ENCODE measurements at places on chromosomes 1 and 21.

- peak; percentile 92 for DNase-seq
These were observed 5.2 kb upstream of the PLA2G2D start for GRCh38 chr1:20124456-20125057.

DNA sequence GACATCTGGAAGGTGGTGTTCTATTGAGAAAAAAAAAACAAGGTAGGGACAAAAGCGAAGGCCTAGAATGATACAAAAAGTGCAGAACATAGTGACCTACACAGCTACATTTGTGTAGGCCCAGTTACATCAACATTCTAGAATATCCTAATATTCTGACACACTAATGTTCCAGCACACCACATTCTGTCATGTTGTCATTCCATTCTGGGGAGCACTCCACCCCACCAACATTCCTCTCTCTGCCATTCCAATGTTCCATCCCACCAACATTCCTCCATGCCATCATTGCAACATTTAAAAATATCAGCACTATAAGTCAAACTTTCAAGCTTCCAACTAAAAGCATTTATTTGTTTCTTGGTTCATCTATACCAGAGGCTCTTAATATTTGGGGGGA is 28.5 kb downstream of the COA7 start:
- DNase-seq = no peak

GRCh38 chr1:207308451-207309190 is 12.9 kb upstream of the CD55 start:
- DNase-seq = no peak

DNA sequence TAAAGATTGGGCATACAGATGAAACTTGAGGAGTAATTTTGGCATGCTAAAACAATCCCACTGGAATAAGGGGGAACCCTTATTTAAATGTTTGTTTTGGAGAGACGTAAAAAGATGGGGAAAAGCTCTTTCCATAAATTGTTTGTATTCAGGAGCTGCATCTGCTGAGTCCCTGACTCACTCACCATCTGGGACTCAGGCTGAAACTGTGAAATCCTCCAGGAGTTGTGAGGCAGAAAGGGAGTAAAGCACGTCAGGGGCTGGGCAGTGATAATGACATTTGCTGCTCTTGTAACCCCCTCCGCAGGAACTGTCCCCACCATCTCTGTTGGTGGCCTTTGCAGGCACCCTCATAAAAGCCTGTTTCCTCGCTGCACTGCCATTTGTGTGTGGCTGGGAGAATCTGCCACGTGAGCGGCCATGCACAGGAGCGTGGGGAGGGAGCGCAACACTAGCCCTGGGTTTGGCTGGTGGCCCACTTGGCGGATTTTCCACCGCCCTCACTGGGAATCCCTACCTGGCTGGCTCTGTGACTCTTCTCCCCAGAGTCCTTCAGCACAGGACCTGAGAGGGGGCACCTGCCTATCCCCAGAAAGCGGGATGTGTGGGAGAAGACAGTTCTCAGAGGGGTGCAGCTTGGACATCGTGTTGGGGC is 45.3 kb downstream of the ZSCAN20 start:
- peak; percentile 15 for DNase-seq

DNA sequence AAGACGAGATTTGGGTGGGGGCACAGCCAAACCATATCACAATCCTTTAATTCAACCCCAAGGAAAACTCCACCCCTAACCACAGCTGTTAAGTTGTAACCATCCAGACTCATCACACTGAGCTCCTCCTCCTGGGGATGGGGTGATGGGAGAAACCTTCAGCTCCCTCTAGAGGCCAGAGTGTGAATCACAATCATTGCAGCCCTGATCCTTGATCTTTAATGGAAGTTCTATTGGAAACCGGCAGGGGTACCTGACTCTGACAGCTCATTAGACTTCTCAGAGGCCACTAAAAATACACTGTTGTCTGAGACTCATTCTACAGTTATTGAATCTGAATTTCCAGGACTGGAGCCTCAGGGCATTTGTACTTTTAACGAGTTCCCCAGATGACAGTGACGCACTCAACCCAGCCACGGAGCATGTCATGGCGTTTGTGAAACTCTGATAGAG is 127.2 kb downstream of the IGSF21 start:
- peak; percentile 66 for DNase-seq

GRCh38 chr1:119001181-119002027 is 13.3 kb upstream of the TBX15 start:
- no peak for DNase-seq

GRCh38 chr1:153567621-153568366 is 2.1 kb upstream of the S100A2 start:
- peak; percentile 75 for DNase-seq

- DNase-seq = no peak
These were observed 120.6 kb downstream of the TRIM33 start for GRCh38 chr1:114390361-114390760.

GRCh38 chr1:5768014-5768413 is 224.2 kb downstream of the NPHP4 start:
- DNase-seq = no peak

DNA sequence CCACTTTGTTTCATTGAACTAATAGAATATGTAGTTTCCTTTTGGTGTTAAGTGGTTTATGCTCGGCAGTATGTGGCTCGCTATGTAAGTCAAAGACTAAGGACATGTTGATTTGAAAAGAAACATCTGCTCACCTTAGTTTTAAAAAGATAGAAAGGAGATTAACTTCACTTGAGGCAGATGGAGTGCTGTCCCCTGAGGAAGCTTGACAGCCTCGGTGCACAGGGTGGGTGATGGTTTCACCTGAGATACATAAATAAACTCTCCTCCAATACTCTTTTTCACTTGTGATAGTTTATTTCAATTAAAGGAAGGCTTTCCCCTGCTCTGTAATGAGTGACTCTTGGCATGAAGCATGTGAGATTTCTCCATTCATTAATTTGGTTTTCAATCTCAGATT is 70.8 kb upstream of the FMN2 start:
- DNase-seq = no peak

- no peak for DNase-seq
These were observed at the start of gene TSPAN2 for GRCh38 chr1:115089420-115090185. TSPAN2 (minus strand) TSS chr1:115089503; CDS start chr1:115089432, 71 bp downstream.

- no peak for DNase-seq
These were observed 65.4 kb downstream of the PBX1 start for GRCh38 chr1:164624400-164624799.

DNA sequence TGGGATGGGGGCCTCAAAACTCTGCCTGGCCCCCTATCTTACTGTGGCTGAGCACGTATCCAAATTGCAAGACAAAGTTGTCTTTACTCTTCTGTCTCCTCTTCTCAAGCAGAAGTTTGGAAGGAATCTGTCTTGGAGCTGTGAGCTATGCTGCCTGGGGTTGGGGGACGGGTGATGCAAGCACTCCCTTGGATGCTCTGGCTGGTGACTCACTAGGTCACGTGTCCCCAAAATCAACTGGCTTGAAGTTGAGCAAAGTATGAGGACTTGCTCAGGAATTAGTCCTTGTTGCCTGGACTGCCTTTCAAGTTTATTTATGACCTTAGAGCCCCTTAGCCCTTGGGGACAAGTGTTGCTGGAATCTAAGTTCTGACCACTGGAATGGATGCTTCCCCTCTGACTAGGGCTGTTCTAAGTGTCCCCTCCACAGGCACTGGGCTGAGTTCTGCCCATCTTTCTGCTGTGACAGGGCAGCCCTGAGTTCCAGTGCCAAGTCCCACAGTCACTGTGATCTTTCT is 269.5 kb downstream of the HHAT start:
- peak; percentile 93 for DNase-seq

GRCh38 chr21:33458861-33459260 is 20.9 kb downstream of the TMEM50B start:
- no peak for DNase-seq

DNA sequence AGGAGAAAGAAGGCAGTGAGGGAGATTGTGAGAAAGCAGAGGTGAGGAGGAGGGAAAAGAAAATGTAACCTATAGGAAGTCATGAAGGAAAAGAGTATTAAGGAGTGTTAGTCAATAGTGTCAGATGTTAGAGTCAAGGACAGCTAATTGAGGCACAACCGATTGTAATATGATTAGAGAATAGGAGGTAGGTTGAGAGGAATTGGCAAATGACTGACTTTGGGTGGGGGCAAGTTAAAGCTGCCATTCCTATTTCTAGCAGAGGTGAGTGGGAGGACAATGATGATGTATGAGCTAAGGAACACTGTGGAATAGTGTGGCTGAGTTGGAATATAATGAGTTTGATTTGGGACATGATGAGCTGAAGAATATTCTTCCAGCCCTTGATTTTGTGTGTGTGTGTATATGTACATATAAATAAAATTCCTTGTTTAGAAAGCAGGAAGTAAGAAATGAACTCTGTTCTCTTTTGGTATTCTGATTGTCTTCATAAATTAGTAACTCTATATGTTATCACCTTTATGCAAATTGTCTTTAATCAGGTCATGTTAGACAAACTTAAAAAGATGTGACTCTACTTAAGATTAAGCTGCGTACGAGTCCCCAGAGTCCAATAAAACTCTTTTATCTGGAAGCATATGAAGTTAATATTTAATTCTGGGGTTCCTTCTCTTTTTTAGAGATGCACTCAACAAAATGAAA is 98.4 kb downstream of the FNBP1L start:
- DNase-seq = no peak

DNA sequence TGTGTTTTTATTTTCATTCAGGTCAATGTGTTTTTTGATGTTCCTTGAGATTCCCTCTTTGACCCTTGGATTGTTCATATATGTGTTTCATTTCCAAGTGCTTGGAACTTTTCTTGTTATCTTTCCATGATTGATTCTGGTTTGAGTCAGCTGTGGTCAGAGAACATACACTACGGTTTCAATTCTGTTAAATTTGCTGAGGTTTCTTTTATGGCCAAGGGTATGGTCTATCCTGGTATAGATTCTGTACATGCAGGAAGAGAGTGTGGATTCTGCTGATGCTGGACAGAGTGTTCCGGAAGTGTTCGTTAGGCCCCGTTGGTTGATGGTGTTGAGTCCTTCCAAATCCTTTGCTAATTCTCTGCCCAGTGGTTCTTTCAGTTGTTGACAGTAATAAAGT is 98.5 kb upstream of the COL6A1 start:
- no peak for DNase-seq

DNA sequence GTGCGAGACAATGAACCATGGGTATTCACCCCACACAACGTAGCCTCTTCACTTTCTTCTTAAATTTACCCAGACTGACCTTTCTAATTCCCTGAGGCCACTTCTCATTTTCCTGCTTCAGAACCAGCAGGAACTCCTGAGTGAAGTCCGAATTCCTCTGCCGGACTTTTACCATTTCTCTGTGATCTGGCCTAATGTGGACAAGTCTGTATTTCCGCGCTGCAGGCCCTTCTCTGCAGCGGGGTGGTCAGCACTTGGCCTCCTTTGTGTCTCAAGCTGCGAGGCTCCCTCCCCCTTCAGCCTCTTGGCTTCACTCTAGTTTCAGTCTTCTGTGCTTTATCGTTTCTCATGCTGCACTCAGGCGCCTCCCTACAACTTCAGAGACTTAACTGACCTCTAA is 9.4 kb upstream of the CTBS start:
- DNase-seq = no peak

- DNase-seq = no peak
These were observed 616 bp downstream of the TAF12 start for GRCh38 chr1:28642056-28642846.

DNA sequence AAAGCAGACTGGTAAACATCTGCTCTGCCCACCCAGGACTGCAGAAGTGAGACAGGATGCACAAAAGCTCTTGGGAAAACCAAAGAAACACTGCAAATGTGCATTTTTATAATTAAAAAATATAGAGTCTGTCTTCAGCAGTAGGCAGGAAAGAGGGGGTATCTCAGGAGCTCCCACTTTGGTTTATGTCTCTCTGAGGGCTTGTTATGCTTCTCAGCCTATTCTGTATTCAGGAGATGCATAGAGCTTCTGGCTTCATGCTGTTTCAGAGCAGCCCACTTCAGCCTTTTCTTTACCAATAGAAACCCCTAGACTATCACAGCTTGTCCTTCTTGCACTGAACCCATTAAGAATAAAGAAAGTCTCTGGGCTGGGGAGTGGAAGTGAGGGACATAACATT is 148.0 kb downstream of the ROR1 start:
- no peak for DNase-seq

- DNase-seq = no peak
These were observed 85.4 kb upstream of the SLC25A33 start for GRCh38 chr1:9453779-9454418.

- DNase-seq = no peak
These were observed 19.5 kb downstream of the NUAK2 start for GRCh38 chr1:205301842-205302588.

GRCh38 chr1:213676736-213677135 is 311.0 kb upstream of the PROX1 start:
- no peak for DNase-seq

DNA sequence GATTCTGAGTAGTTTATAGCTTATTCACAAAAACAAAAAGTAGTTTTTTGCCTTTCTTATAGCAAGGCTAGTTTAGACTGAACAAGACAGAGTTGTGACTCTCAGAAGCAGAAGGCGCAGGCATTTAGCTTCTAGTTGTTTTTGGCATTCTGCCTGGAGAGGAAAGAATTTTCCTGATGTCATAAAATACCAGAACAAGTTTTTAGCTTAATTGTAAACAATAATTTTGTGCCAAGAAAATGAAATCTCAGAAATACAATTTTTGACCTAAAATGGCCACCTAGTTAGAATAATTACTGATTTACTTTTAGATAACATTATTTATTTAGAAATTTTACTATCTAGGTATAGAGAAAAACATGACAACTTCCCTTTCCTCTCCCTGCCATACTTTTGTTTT is 1.0 kb downstream of the DNAJB4 start:
- peak; percentile 53 for DNase-seq

DNA sequence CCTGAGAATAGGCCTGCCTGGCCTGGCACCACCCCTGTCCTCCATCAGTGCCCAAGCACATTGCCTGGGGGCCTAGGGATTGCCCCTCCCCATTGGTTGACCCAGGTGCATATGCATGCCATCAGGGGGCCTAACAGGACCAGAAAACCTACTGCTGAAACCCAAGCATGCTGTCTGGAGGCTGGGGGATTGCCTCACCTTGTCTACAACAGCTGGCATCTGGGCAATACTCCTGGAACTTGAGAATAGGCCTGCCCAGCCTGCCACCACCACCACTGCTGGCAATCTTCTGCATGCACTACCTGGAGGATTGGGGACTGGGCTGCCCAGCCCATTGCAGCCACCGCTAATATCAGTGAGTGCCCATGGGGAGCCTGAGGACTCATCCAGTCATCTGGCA is 56.1 kb upstream of the BCL10 start:
- DNase-seq = no peak

DNA sequence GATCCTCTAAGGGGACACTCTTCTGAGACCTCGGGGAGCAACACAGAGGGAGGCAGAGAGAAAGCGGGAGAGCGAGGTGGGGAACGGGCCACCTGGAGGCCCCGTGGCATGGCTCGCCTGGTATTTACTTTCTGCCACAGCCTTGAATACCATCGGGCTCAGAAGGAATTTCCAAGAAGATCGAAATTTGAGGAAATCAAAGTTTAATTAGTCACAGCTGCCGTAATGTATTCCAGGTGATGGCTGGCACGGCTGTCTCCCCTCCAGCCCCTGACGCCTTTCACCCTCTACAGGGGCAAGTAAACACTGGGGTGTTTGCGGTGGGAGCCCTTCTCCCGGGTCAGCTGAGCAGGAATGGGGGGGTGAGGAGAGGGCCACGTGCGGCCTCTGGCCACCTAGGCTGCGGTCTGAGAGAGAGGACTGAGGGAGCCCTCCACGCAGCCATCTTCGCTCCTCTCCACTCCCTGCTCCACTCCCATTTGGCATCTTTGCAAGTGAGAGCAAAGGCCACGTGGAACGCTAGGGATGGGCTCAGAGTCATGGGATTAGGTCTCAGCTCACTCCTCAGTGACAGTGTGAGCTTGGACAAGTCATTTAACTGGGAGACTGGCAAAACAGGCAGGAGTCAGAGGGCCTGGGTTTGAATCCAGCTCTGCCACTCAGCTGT is 125.2 kb downstream of the SYF2 start:
- no peak for DNase-seq
